ENCODE measurements at places on chromosomes 11 and 22.

- H3K27me3 ChIP-seq: no peaks in the 10 kb centered on the region
- no peak overlapping the region for H3K4me3 ChIP-seq
- DNase-seq: no peak
Observed at GRCh38 chr11:109267293-109268095, 154.5 kb upstream of the C11orf87 start.

DNA sequence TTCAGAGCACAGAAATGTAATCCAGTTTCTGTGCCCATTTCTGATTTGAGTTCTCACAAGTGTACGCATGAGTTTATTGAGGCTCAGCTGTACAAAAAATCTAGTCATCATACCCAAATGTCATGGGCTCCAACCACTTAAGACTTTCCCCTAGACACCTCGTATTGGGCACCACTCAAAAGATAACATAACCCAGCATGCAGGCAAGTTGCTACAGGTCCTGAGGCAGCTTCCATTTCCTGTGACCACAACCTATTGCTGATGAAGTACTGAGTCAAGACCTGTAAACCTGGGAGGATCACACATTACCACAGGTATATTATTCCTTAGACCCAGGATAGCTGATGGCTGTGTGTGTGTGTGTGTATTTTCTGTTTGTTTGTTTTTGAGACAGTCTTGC, 95.2 kb downstream of the MRTFA start:
- no peak overlapping the region for H3K4me3 ChIP-seq
- no peaks in the 10 kb centered on the region for H3K27me3 ChIP-seq
- peaks cover 25% of the 10 kb centered on the region for H3K4me1 ChIP-seq
- peaks cover 7% of the 10 kb centered on the region for H3K36me3 ChIP-seq

DNA sequence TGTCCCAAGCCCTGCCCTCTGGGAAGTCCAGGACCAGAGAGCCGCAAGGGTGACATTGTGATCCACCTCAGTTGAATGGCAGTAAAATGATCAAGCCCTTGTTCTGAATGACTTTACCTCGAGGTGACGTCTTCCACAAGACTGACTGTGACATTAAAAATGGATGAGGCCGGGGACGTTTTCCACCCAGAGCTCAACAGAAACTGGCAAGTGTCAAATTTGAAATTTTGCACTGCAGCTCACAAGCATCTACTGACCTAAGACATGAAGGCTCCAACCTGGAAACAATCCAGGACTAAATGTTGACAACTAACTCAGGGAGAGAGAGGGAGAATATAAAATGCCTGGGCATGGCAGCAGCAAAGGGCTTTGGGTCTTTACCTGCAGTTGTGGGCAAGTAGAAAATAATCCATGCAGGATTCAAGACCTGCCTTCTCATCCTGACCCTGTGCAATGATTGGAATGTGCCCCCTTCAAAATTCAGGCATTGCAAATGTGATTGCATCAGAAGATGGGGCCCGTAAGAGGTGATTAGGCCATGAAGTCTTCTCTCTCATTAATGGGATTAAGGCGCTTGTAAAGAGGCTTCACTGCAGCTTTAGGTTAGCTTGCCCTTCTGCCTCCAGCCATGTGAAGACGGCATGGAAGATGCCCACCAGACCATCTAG, 33.6 kb upstream of the CLMP start:
- H3K27me3 ChIP-seq: peaks cover 3% of the 10 kb centered on the region
- H3K4me1 ChIP-seq: peaks cover 18% of the 10 kb centered on the region
- no peak overlapping the region for H3K4me3 ChIP-seq
- H3K36me3 ChIP-seq: no peaks in the 10 kb centered on the region
- DNase-seq: no peak

DNA sequence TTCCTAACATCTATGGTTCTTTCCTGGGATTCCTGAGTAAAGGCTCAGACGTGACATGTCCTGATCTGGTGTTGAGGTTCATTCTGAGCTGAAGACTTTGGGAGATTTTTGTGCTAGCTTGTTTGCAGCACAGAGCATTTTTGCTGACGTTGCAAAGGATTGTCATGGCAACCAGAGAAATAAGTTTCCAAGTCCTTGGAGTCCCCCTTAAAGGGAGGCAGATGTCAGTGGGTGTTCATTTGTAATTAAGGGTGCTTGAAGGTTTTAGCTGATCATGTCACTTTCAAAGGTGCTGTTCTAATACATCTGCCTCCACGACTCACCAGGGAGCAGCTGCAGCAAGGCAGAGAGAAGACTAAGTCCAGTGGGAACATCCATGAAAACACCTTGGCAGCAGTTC, 5.4 kb upstream of the SYN3 start:
- no peak overlapping the region for H3K27ac ChIP-seq
- peaks cover 43% of the 10 kb centered on the region for H3K4me1 ChIP-seq
- no peak overlapping the region for H3K4me3 ChIP-seq
- H3K36me3 ChIP-seq: peaks cover 7% of the 10 kb centered on the region
- peaks cover 52% of the 10 kb centered on the region for H3K27me3 ChIP-seq

DNA sequence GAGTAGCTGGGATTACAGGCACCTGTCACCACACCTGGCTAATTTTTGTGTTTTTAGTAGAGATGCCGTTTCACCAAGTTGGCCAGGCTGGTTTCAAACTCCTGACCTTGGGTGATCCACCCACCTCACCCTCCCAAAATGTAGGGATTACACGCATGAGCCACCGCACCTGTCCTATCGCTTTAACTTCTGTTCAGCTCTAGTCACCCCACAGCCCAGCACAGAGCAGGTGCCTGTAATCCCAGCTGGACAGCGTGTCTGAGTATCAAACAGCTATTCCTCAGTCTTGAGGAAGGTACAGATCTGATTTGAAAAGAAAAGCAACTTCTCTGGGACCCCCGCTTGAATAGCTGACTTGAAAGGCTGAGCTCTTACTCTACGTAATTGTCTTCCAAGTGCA, 149.1 kb downstream of the CTTN start:
- H3K27ac ChIP-seq: peak overlapping the region; percentile 45
- H3K4me3 ChIP-seq: no peak overlapping the region
- H3K4me1 ChIP-seq: peaks cover 45% of the 10 kb centered on the region
- no peaks in the 10 kb centered on the region for H3K36me3 ChIP-seq
- H3K27me3 ChIP-seq: no peaks in the 10 kb centered on the region

DNA sequence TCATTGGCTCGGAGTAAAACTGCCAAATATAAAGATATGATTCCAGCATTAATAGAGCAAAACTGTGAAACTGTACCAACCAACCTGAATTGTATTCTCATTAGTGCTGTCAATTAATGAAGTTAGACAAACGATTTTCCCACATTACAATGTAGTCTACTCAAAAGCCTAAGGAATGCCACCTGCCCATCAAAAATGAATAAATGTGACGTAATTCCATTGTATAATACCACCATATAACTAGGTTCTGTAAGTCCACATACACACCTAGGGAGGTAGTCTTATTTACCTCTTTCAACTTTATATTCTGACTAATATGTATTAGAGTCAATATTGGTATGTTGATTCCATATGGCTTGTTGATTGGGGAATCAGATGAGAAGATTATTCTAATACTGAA, 76.2 kb downstream of the FAM76B start:
- H3K27me3 ChIP-seq: no peaks in the 10 kb centered on the region
- peaks cover 5% of the 10 kb centered on the region for H3K4me1 ChIP-seq
- no peak for DNase-seq
- H3K36me3 ChIP-seq: no peaks in the 10 kb centered on the region

DNA sequence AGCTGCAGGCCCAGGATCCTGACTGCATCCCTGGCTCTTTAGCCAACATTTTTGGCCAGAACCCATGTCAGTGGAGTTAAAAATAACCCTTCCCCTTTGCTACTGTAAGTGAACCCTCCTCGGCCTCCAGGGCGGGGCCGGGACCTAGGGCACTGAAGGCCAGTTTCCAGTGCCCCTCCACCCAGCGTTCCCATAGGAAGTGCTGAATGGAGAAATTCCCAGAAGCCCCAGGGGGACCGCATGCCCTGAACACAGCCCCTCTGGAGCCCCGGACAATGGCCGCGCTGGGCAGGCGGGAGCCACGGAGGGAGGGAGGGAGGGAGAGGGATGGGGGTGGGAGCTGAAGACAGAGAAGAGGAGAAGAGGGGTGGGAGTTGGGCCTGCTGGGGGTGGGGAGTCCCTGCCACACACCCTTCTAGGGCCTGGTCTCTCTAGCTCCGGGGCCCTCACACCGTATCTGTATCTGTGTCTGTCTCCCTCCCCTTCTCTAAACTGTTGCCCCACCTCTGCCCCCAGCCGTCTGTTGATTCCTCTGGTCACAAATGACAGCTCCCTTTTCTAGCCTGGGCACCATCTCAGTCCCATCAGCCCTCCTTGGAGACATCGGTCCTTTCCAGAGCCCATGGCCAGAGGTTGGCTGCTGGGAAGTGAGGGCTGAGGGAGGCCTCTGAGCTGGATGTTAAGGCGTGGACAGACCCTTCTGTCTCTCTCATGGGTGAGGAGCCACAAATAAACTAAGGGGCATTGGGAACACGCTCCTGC, 10.9 kb downstream of the PDGFB start:
- peaks cover 48% of the 10 kb centered on the region for H3K27me3 ChIP-seq
- peaks cover 9% of the 10 kb centered on the region for H3K36me3 ChIP-seq
- no peak for DNase-seq
- H3K4me1 ChIP-seq: peaks cover 69% of the 10 kb centered on the region

DNA sequence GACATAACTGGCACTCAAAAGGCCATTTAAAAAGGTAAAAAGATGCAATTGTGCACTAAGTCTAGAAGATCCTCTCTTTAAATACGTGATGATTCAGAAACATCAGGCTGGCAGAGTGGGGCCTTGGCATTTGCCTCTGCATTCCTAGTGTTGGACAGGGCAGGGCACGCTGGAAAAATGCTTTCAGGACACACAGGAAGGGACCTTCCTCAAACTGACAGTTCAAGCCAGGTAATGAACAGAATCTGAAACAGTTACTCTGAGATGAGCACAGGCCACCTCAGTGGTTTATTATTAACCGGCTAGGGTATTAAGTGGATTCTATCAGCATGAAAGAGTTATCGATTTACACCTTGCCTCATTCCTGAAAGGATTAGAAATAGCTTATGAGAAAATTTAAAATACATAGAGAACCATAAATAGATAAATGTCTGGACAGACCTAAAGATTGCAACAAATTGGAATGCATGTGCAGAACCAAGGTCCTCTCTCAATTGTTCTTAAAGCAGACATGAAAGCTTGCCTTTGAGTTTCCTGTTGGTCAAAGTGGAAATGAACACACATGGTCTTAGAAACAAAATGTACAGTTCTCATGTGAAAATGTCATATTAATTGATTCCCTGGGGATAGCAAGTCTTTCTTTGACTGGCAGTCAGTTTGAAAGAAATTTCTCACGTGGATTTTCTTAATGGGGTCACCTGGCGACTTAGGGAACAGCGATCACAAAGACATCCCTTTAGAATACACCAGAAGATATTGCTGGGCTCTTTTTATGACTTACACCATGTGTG, 21.5 kb upstream of the CSNK2A3 start:
- no peak overlapping the region for H3K4me3 ChIP-seq
- no peak overlapping the region for H3K27ac ChIP-seq
- H3K36me3 ChIP-seq: no peaks in the 10 kb centered on the region
- H3K27me3 ChIP-seq: peaks cover 29% of the 10 kb centered on the region

DNA sequence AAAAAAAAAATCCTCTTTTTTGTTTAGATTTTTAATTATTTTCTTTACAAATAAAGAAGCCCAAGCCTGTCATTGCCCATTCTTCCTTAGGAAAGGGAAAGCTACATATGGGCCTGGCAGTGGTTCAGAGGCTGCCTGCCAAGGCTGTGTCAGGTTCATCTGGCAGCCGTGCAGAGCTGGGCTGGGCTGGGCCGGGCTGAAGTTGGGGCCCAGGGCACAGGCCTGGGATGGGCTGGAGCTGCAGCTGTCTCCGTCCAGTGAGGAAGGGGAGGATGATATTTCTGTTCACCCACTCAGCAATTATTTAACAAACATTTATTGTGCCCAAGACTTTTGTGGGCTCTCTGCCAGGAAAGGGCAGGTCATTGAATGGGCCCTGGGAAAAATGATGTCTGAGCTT, 4.6 kb downstream of the PRR5L start:
- H3K4me1 ChIP-seq: no peaks in the 10 kb centered on the region
- no peaks in the 10 kb centered on the region for H3K36me3 ChIP-seq
- no peak overlapping the region for H3K27ac ChIP-seq

DNA sequence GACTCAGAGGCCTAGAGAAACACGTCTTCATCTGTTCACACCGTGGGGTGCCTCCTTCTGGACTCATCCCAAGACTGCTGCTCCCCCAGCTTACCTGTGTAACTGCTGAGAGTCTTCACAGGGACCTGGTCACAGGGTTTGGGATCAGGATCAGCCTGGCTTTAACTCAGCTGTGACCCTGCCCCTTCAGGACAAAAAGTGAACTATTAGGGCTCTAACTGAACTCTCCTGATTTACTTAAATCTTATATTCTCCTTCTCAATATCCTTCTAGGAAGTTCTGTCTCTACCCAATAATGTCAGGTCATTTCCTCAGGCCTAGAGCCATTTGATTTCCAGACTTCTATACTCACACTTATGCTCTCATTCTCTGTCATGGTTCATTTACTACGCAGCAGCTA, 108.4 kb downstream of the ZNF280B start:
- peaks cover 100% of the 10 kb centered on the region for H3K27me3 ChIP-seq
- no peak overlapping the region for H3K27ac ChIP-seq
- no peak overlapping the region for H3K4me3 ChIP-seq
- no peaks in the 10 kb centered on the region for H3K4me1 ChIP-seq
- H3K36me3 ChIP-seq: no peaks in the 10 kb centered on the region

- peaks cover 4% of the 10 kb centered on the region for H3K36me3 ChIP-seq
- H3K27me3 ChIP-seq: no peaks in the 10 kb centered on the region
- H3K4me1 ChIP-seq: peaks cover 6% of the 10 kb centered on the region
- H3K4me3 ChIP-seq: no peak overlapping the region
- H3K27ac ChIP-seq: no peak overlapping the region
Observed at GRCh38 chr11:78168539-78169477, 19.6 kb downstream of the KCTD21 start.

GRCh38 chr22:24190596-24191208, 9.4 kb downstream of the SUSD2 start:
- no peaks in the 10 kb centered on the region for H3K36me3 ChIP-seq
- H3K27ac ChIP-seq: no peak overlapping the region
- H3K27me3 ChIP-seq: no peaks in the 10 kb centered on the region
- no peak for DNase-seq
- no peak overlapping the region for H3K4me3 ChIP-seq
- H3K4me1 ChIP-seq: peaks cover 3% of the 10 kb centered on the region

DNA sequence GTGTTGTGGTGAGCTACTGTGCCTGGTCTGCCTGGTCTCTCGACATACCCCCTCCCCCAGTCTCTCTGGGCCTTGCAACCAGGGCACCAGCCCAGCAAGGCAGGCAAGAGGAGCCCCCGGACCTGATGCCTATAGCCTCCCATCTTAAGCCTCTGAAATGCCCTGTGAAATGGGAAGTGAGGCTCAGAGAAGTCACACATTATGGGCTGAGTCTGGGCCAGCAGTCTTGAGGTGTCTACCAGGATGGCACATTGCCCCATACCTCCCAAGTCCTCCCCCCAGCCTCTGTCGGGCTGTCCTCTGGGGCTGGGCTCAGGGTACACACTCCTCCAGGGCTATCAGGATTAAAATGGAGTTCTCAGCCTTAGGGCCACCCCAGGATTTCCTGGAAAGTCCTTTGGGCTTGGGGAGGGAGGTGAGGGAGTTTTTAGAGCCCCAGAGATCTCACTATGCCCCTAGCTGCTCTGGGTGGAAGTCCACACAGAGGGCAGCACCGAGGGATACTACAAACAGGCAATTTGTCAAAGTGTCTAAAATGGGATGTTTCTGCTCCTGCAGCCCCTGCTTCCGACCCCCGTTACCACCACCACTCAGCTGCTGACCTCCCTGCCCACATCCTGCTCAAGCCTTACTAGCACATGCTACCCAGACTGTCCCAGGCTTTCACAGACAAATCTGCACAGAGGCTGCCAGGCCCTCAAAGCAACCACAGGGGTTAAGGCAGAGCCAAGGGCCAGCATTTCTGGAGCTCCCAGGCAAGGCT, 3.1 kb upstream of the SH3BP1 start:
- no peaks in the 10 kb centered on the region for H3K36me3 ChIP-seq
- no peak for DNase-seq
- H3K27ac ChIP-seq: no peak overlapping the region
- H3K4me1 ChIP-seq: peaks cover 29% of the 10 kb centered on the region
